ENCODE measurements at places on chromosomes 13 and 19.

GRCh38 chr13:97967948-97968347 lies 14.5 kb downstream of the IPO5 start:
- DNase-seq: no peak

GRCh38 chr13:34411177-34411576 lies 530.9 kb upstream of the NBEA start:
- no peak for DNase-seq

- DNase-seq: peak; percentile 84
Measured at GRCh38 chr19:47790398-47790814, 11.9 kb downstream of the SELENOW start.

DNA sequence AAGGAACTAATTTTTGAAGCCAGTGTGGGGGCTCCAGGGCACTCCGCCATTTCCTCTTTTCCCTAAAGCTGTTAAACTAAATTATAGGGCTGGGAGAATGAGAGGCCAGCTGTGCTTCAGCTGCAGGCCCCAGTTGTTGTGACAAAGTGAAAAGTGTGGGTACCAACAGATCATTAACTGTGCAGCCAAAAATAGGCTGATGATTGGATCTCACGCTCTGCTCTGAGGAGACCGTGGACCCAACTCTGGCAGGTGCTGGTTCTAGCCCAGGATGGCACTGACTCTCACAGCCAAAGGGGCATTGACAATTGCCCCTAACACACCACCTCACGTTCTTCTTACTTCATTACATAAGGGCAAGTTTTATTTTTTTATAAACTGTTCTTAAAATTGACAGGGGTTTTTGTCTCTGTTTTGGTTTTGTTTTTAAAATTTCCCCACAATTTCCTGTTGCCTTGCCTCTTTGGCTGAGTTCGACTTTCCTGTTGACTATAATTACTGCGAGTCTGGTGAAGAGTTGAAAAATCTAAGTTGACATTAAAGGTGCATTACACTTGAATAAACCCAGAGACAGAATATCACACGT lies 391.0 kb downstream of the FGF9 start:
- peak; percentile 40 for DNase-seq

DNA sequence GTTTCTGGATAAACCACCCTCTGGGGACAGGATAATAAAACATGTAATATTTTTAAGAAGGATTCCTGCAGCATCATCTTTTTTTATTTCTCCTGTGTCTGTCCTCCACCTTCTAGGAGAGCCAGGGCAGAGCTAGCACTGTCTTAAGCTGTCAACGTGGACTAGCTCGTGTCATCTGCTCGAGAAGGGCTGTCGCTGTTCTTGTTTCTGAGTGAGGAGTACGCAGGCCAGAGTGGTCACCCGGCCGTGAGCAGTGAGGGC lies 13.9 kb downstream of the CAPN12 start:
- no peak for DNase-seq

DNA sequence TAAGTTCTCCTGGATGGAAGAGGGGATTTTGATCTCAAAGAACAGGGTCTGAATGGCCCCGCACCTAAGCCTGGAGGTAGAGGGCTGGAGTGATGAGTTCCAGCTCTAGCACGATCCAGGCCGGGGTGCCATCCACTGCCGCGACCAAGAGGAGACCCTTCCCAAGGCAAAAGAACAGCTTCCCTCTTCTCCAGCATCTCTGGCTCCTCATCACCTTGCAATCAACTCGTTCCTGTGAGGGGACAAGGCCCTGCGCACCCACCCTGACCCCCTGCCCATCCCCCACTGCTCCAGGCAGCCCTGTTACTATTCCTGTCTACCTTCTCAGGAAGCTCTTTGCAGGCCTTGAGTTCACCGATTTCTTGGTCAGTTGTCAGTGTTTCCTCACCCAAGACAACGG lies 17.8 kb downstream of the COL4A1 start:
- no peak for DNase-seq

DNA sequence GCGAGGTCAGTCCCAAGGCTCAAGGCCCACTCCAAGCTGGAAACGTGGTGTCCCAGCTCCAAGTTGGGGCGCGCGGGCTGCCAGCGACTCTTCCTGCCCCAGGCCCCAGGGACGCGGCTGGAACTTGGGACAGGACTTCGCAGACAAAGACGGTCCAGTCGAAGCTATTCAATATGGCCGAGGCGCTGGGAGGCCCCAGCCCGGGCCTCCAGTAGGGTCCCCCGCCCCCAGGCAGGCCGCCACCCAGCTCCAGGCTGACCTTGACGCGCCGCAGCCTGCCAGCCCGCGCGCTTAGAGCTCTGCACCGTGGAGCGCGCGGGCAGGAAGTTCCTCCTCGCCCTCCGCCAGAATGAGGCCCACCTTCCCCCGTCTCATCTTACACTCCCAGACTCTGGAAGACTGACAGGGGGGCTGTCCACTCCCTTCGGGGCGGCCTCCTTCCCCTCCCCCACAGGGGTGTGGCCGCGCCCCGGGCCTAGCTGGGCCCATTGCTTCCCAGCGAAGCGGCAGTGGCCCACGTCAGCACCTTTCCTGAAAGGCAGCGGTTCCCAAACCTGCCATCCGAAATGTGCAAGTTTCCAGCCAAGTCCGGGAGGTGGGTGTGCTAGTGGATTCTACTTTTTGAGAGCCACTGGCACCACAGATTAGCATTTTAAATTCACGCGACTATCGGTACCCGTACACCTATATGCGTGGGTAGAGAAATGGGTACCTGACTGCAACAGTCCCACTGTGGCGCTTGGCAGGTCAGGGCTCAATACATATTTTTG lies at the start of gene CCDC8:
TSS of gene CCDC8 (minus strand) at position 303 of the 770 bp plus-strand sequence. CDS start 754 bp downstream, outside the sequence.
- DNase-seq: no peak

- DNase-seq: no peak
Measured at GRCh38 chr19:2487842-2488241, 11.9 kb downstream of the GADD45B start.

- DNase-seq: no peak
Measured at GRCh38 chr19:36041831-36042230, 9.2 kb upstream of the CLIP3 start.

GRCh38 chr13:105565136-105565727 lies 970.2 kb downstream of the EFNB2 start:
- DNase-seq: no peak

DNA sequence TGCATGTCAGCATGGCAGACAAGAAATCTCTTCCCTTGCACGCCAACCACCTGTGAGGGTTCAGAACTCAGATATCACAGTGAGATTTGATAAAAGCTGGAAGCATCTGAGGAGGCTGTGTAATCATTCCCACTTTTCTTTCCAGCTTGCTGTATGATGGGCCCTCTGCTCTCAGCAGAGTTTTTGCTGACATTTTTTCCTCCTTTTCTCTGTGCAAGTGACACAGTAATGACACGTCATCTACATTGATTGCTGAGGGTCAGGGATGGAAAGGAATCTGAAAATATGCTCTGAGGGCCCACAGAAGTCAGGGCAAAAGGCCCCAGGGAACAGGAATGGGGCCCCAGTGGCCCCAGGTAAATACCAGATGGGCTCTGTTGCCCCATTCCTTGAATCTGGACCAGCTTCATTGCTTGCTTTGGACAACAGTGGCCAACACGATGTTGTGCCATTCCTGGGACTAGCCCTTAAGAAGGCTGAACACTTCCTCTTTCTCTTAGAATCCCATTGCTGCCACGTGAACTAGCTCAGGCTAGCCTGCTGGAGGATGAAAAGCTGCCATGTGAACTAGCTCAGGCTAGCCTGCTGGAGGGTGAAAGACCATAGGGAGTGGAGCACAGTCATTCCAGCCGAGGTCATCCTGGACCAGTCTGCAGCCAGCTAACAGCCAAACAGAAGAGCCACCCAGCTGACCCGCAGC lies 68.2 kb downstream of the CACNA1A start:
- no peak for DNase-seq

GRCh38 chr19:16841391-16841926 lies 12.3 kb downstream of the SIN3B start:
- no peak for DNase-seq

All from activated naive CD8-positive, alpha-beta T cell treated with anti-CD3 and anti-CD28 coated beads, Interleukin-2, amount 10 ng/mL, durations not matched to agents 7 days and 5 days (primary cell).